IMR-90 (cell line): ENCODE measurements at places on chromosomes 1 and 21. TPM values are rescaled to one million over a fixed set of nuclear protein-coding genes. Genes with fewer than 3 reads are reported as not detected.
A peak's percentile ranks its signal among the peaks of the same experiment; 100 is the strongest.

DNA sequence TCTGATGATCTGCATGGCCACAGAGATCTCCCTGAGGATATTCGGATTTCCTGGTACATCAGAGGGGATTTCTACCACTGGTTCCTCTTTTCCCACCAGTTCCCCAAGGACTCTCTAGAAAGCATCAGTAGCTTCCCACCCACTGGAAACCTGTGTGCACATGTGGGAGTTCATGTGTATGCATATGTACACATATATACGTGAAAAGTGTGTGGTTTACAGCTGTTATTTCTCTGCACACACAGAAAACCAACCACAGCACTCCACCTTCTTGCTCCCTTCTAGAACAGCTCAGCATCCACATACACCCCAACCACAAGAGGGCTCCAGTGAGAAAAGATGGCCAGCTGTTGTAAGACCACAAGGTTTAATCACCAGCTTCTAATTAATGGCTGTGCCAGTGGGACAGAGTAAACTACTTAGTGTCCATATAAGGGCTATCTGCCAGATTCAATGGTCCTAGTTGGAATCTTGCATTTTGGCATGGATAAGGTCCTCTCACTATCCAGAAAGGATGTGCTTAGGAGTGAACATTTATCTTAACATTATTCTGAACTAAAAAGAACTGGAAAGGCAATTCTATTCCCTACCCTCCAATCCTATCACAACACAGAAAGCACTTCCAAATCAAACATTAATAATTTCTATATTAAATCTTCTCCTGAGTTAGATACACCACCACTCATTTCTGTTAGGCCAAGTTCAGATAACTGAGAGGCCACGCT, 24.1 kb downstream of the GPR3 start:
- H3K4me1 ChIP-seq, result peaks cover 11% of the 10 kb centered on the region
- H3K4me3 ChIP-seq, result no peak overlapping the region
- H3K27me3 ChIP-seq, result no peaks in the 10 kb centered on the region
- H3K27ac ChIP-seq, result no peak overlapping the region
- peaks cover 46% of the 10 kb centered on the region for H3K36me3 ChIP-seq
- peak; percentile 73 for DNase-seq

- H3K27ac ChIP-seq, result no peak overlapping the region
- H3K4me1 ChIP-seq, result peaks cover 4% of the 10 kb centered on the region; the same call in 1 of the 2 replicates
- DNase-seq, result no peak
- no peaks in the 10 kb centered on the region for H3K36me3 ChIP-seq
- no peak overlapping the region for H3K4me3 ChIP-seq
Measured at GRCh38 chr1:216205176-216205575, 218.1 kb downstream of the USH2A start.

- no peak for DNase-seq
- H3K4me3 ChIP-seq, result no peak overlapping the region
- peaks cover 13% of the 10 kb centered on the region; the same call in 1 of the 2 replicates for H3K27me3 ChIP-seq
- no peak overlapping the region for H3K27ac ChIP-seq
Measured at GRCh38 chr21:37534431-37534830, 167.9 kb downstream of the DYRK1A start.

GRCh38 chr1:75725266-75725665, 757 bp downstream of the ACADM start:
- H3K4me3 ChIP-seq, result peak overlapping the region; percentile 96
- peak; percentile 2 for DNase-seq
- no peaks in the 10 kb centered on the region for H3K36me3 ChIP-seq
- H3K27ac ChIP-seq, result no peak overlapping the region

DNA sequence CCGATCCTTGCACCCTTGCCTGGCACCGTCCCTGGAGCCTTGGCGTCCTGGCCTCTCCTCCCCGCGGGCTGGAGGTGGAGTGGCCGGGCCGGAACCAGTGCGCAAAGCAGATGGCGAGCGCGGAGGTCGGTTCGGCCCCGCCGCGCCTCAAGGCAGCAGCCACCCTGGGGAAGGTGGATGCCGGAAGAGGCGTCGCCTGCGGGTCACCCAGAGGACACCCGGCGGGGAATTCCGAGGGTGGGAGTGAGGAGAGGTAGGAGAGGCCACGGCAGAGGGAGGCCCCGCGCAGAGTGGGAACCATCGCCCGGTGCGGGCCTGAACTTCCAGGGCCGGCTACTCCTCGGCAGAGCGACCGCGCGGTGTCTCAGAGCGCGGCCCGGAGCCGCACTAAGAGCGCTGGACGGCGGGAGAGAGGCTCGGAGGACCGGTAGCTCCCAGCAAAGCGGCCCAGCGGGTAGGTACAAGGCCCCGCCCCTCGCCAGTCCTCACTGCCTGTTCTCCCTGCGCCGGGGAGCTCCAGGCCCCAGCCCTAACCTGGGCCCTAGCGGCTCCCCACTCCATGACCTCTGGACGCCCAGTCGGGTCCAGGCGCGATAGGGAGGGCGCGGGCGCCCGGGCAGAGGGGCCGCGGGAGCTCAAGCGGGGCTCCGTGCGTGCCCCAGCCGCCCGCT, at the start of gene RNF207:
RNF207 (plus strand) TSS at position 271 of the 671 bp plus-strand sequence. CDS start 417 bp downstream, outside the sequence.
- peaks cover 7% of the 10 kb centered on the region; the same call in 1 of the 2 replicates for H3K4me1 ChIP-seq
- no peaks in the 10 kb centered on the region; the same call in 1 of the 2 replicates for H3K27me3 ChIP-seq
- H3K27ac ChIP-seq, result no peak within 1 kb of the TSS; the same call in 1 of the 2 replicates
- H3K36me3 ChIP-seq, result no peaks in the 10 kb centered on the region
- H3K4me3 ChIP-seq, result peak within 1 kb of the TSS; percentile 30
- peak; percentile 47 for DNase-seq

GRCh38 chr1:211729238-211729637, 53.8 kb upstream of the NEK2 start:
- no peaks in the 10 kb centered on the region for H3K4me1 ChIP-seq
- H3K36me3 ChIP-seq, result no peaks in the 10 kb centered on the region
- no peak for DNase-seq
- H3K27ac ChIP-seq, result no peak overlapping the region

- peak; percentile 71 for DNase-seq
- no peaks in the 10 kb centered on the region for H3K36me3 ChIP-seq
- peaks cover 2% of the 10 kb centered on the region; the same call in 1 of the 2 replicates for H3K4me1 ChIP-seq
- no peak overlapping the region for H3K27ac ChIP-seq
- H3K4me3 ChIP-seq, result no peak overlapping the region
Measured at GRCh38 chr1:61270761-61271411, 188.5 kb downstream of the NFIA start.

The PEF1 gene
- total RNA-seq, result 90.0 and 104 TPM in 2 replicates

GRCh38 chr1:88791192-88791591, 100.2 kb downstream of the GTF2B start:
- peak overlapping the region; percentile 44; the same call in 1 of the 2 replicates for H3K27ac ChIP-seq
- H3K4me1 ChIP-seq, result no peaks in the 10 kb centered on the region
- H3K36me3 ChIP-seq, result peaks cover 4% of the 10 kb centered on the region; the same call in 1 of the 2 replicates
- no peak overlapping the region for H3K4me3 ChIP-seq
- DNase-seq, result peak; percentile 12

DNA sequence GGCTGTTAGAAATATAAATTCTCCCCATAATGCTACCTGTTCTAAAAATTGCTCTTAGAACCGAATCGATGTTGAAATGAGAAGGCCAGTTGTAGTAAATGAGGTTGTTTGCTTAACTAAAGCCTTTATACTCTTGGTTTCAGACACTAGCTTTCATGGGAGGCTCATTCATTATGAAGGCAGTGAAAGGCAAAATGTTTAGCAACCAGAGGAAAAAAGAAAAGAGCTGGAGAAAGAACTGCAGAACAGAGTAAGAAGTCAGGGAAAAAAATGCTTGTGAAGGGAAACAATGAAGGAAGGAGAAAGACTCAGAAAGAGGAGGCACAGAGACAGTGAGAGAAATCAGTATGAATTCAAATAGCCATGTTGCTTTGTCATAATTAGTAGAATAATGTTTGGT, 128.2 kb downstream of the ATP5PO start:
- H3K4me1 ChIP-seq, result no peaks in the 10 kb centered on the region
- H3K27ac ChIP-seq, result no peak overlapping the region
- H3K4me3 ChIP-seq, result no peak overlapping the region
- peaks cover 7% of the 10 kb centered on the region for H3K36me3 ChIP-seq

DNA sequence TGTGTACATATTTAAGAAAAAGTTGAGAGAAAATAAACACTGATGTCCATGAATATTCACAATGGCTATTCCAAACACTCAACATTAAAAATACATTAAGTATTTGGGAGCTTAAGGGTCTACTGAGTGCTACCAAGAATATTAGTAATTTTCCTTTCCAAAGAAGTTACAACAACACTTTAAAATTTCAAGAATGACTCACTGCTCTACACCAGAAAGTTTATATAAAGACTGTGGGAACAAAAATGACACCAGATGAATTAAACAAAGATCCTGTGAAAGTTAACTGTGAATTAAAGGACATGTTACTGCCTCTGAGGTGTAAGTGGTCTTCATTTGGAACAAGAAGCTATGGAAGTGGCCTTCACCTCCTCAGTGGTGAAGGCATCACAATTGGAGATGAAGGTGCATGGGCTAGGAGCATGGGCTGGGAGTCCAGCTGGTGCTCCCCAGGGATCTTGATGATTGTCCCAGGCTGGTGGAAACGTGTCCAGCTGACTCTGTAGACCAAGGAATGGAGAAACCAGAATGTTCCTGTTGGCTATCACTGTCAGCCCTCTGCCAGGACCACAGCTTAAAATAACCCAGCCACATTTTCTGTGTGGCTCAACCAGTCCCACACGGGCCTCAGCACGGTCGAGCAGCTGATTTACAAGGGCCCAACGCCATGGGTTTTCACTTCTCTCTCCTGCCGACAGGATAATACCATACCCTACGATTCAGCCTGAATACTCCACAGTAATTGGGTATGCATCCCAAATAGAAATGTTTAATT, 28.8 kb downstream of the TAF5L start:
- no peaks in the 10 kb centered on the region for H3K27me3 ChIP-seq
- H3K4me3 ChIP-seq, result no peak overlapping the region
- peak; percentile 84 for DNase-seq
- peak overlapping the region; percentile 57 for H3K27ac ChIP-seq

DNA sequence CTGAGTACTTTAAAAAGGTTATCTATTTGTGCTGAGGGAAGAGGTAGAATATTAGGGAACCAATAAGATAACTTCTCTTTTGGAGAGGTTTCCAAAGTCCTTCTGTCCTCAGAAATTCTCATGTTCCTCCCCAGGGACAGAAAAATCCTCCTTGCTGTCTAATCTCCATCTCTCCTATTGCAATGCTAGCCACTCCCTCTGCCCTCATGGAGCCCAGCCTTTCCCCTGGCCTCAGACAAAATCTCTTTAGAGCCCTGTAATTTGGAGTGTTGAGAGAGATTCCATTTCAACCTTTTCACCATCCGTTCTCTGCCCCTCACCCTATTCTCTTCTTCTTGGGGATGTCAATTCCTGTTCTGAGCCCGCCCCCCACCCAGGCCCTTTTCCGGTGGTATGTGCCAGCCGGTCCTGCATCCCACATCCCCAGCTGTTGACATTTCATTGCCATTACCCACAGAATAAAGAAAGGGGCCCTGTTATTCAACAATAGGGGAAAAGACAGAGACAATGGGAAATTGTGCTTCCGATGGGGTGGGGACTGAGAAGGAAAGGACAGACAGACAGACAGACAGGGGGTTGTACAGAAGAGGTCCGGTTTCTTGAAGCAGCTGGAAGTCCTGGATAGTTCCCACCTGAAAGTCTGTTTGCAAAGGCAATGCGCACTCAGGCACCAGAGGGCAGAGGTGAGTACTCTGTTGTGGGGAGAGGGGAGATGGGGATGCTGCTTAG, at the start of gene HAPLN2:
HAPLN2 (plus strand) TSS at position 563 of the 729 bp plus-strand sequence. CDS start 4,076 bp downstream, outside the sequence.
- no peak for DNase-seq
- no peak within 1 kb of the TSS for H3K27ac ChIP-seq
- peaks cover 67% of the 10 kb centered on the region for H3K27me3 ChIP-seq
- H3K4me3 ChIP-seq, result no peak within 1 kb of the TSS

The BARHL2 gene
- not detected in 2 replicates for total RNA-seq

DNA sequence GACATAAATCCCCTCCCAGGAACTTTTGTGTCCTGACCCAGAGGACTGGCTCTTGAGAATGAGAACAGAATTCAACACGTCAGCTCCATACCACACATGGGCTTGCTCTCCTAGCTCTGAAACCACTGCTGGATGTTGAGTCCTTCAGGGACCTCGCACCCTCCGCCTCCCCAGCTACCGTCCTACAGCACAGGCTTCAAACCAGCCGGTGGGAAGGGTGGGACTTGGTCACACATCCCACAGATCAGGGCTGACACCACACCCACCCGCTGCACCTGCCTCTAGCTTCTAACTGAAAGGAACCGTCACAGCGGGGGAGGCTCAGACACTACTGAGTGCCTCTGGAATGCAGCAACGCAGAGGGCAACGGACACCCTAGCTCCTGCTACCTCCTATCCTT, 24.0 kb downstream of the MRAP start:
- DNase-seq, result no peak
- H3K4me3 ChIP-seq, result no peak overlapping the region
- peaks cover 4% of the 10 kb centered on the region; the same call in 1 of the 2 replicates for H3K4me1 ChIP-seq
- no peaks in the 10 kb centered on the region for H3K27me3 ChIP-seq
- H3K36me3 ChIP-seq, result peaks cover 66% of the 10 kb centered on the region

GRCh38 chr1:234743791-234744611, 134.0 kb upstream of the IRF2BP2 start:
- no peaks in the 10 kb centered on the region for H3K36me3 ChIP-seq
- no peaks in the 10 kb centered on the region for H3K27me3 ChIP-seq
- peak; percentile 24 for DNase-seq
- peaks cover 15% of the 10 kb centered on the region for H3K4me1 ChIP-seq
- peak overlapping the region; percentile 49; the same call in 1 of the 2 replicates for H3K27ac ChIP-seq
- no peak overlapping the region for H3K4me3 ChIP-seq

DNA sequence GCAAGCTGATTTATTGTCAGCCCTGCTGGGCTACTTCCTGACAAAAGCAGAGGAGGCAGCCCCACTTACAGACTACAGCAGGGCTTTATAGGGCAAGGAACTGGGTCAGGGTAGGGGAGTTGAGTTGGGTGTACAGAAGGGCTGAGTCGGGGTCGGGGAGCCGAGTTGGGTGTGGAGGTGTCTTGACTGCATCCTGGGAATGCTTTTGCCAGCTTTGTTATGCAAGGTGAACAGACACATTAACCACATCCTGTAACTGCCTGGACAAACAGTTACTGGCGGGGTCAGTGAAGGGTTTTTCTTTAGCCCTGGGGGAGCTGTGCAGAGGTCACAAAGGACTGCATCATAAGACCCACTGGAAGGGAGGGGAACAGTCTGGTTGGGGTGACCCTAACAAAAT, 39.1 kb upstream of the GBP5 start:
- no peaks in the 10 kb centered on the region for H3K27me3 ChIP-seq
- no peak overlapping the region for H3K27ac ChIP-seq
- no peaks in the 10 kb centered on the region for H3K36me3 ChIP-seq

DNA sequence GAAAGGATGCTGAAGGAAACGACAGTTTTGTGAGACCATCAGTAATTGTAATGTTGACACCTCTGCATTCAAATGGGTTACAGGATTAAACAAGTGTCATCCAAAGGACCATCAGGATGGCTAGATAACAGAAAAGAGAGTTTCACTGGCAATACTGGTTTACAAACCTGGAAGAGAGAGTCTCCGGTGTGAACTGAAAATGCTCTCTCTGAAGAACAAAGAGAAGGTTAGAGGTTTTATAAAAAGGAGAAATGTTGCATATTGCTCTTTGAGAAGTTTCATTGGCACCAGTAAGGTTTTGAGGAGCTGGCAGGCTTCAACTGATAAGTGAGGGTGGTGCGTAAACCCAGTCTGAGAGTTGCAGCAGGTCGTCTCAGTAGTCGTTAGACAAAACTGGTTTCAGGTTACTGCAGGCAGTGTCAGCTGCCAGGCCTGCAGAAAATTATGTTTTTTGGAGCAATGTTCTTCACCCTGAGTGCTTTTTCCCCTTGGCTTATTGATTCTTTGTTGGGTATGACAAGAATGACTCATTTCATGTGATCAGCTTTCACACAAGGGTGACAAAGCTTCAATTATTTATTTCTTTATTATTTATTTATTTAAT, 42.2 kb downstream of the KCNK1 start:
- H3K27me3 ChIP-seq, result no peaks in the 10 kb centered on the region
- H3K4me1 ChIP-seq, result no peaks in the 10 kb centered on the region
- no peak for DNase-seq
